ENCODE measurements at places on chromosomes 7 and 10. TPM values are rescaled to one million over a fixed set of nuclear protein-coding genes. Genes with fewer than 3 reads are reported as not detected.

DNA sequence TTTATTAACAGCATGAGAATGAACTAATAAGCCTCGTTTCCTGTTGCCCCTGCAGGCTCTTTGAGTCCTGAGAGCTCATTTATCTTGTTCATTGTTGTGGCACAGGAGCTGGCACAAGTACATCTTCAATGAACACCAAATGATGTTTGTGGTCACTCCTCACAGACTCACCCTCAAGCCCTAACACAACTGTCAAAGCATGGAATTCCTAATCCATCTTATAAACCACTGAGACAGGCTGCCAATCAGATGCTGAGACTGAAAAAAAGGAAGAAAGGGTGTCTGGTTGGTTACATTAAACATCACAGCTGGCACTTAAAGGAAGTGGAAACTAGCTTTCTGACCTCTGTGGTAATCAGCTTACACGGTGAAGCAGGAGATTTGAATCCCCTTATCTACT, 7.7 kb upstream of the CCDC172 start:
- no peak for DNase-seq

- DNase-seq = peak; percentile 65
Observed at GRCh38 chr7:17234398-17235031, 63.9 kb upstream of the AHR start.

DNA sequence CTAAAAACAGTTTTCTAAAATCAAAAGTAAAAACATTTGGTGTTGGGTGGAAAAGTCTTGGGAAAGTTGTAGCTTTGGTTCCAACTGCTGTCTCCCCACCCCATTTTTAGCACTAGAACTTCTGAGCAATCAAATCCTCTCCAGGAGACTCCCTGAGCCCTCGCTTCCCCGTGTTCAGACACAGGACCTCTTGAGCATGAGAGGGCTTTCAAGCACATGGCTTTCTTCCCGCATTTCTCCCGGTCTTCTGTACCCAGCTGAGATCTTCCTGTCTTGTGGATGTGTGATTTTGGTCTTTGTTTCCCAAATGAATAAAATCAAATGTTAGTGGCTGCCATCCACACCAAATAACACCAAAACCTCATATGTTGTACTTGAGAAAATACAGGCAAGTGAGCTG, 5.0 kb downstream of the CXCL12 start:
- no peak for DNase-seq

GRCh38 chr7:43729214-43729923, at the start of gene COA1:
COA1 (minus strand) TSS chr7:43729523; CDS start chr7:43648614, 80,909 bp downstream.
- peak; percentile 86 for DNase-seq

GRCh38 chr10:36302086-36302485, 660.0 kb upstream of the FZD8 start:
- DNase-seq = no peak

DNA sequence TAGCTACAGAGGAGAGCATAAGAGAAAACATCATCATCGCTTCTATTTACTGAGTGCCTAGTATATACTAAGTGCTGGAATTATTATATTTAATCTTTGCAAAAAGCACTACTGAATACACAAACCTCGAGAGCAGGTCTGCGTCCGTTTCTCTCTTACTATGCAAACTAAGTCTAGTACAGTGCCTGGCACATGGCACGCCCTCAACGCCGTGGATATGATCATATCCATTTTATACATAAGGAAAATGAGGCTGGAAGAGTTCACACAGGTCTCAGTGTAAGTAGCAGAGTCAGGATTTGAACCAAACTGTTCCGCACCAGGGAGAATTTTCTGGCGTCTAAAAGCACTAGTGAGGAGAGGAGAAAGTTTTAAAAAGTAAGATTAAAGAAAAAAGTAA, 17.6 kb downstream of the MXI1 start:
- no peak for DNase-seq

GRCh38 chr7:94243066-94243711, 151.5 kb upstream of the COL1A2 start:
- DNase-seq = no peak

LRGUK gene
- total RNA-seq = not detected

CALHM3 gene
- not detected for total RNA-seq

PNLIPRP2 gene
- not detected for total RNA-seq

CARD11 gene
- total RNA-seq = not detected

RABGEF1 gene
- 29.1 TPM for total RNA-seq

CYP2W1 gene
- total RNA-seq = not detected
